ENCODE measurements at places on chromosomes 6 and 20. TPM values are rescaled to one million over a fixed set of nuclear protein-coding genes. Genes with fewer than 3 reads are reported as not detected.

DNA sequence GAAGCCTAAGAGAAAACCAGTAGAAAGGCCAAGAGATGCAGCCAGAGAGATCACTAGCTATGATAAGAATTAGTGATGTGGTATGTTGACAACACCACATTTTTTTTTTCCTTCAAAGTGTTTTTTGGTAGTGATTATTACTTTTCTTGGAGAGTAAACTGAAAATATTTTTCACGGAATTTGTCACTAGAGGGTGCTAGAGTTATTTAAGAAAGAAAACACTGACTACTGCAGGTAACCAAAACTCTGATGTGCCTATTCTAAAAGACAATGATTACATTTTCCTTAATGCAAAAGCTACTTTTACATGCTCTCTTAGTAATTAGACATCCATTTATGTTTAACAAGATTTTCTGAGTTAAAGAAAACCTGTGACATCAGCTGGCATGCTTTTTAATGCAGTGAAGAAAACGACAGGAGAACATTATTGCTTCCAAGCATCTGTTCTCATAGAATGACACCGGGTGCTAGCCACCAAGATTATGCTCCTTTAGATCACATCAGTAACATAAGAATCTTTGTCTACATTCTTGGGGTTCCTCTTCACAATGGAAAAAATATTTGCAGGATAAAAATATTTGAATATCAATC lies 28.8 kb downstream of the RWDD2A start:
- H3K36me3 ChIP-seq, result no peaks in the 10 kb centered on the region
- no peaks in the 10 kb centered on the region for H3K27me3 ChIP-seq
- H3K4me3 ChIP-seq, result no peak overlapping the region
- H3K27ac ChIP-seq, result no peak overlapping the region

Gene ADGRF4
- 0.80 TPM for total RNA-seq

GRCh38 chr20:17444091-17444490 lies 87.1 kb downstream of the BFSP1 start:
- H3K4me3 ChIP-seq, result no peak overlapping the region
- no peaks in the 10 kb centered on the region for H3K4me1 ChIP-seq
- H3K27ac ChIP-seq, result no peak overlapping the region
- H3K36me3 ChIP-seq, result no peaks in the 10 kb centered on the region
- no peaks in the 10 kb centered on the region for H3K27me3 ChIP-seq

Gene PHACTR1
- total RNA-seq, result 1.3 TPM

DNA sequence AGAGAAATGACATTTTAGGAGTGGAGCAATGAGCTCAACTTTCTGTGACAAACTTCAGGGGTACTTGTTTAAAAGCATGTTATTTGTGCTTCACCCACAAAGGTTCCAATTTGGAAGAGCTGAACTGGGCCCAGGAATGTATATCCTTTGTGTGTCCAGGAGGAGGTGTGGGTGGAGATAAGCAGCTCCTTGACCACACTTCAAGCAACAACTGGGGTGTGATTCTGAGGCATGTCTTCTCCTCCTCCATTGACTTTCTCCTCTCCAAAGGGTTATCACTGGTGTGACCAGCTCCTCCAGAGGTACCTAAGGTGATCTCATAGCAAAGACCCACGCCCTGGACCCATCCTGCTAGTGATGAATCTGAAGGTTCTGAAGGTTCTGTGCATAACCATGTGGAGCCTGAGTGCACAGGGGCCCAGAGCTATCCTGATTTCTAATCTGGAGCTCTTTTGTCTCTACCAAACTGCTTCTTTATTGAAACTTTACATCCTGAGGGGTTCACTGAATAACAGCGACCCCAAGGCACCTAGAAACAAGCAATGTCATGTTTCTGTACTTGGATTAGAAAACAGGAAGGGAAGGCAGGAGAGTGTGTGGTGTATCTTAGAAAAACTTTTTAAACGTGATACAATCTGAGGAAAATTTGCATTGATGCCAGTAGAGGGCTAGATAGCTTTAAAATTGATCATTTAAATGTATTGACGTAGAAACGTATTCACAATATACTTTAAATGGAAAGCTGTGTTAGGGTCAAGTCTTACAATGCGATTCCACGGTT lies 60.9 kb upstream of the CD93 start:
- H3K4me1 ChIP-seq, result no peaks in the 10 kb centered on the region
- no peak overlapping the region for H3K27ac ChIP-seq
- no peaks in the 10 kb centered on the region for H3K27me3 ChIP-seq

GRCh38 chr6:34595332-34596184 lies 39.4 kb upstream of the SPDEF start:
- H3K4me1 ChIP-seq, result peaks cover 8% of the 10 kb centered on the region
- H3K27ac ChIP-seq, result no peak overlapping the region
